ENCODE measurements at places on chromosomes 6 and 20. TPM values are rescaled to one million over a fixed set of nuclear protein-coding genes. Genes with fewer than 3 reads are reported as not detected.

HSPA12B gene
- total RNA-seq: 0.21 TPM

CNR1 gene
- 0.13 TPM for total RNA-seq

ELOVL4 gene
- total RNA-seq: 0.41 TPM

SEL1L2 gene
- total RNA-seq: not detected

NEDD9 gene
- total RNA-seq: 0.28 TPM

RBPJL gene
- 0.18 TPM for total RNA-seq

CDH26 gene
- 0.46 TPM for total RNA-seq

TTLL9 gene
- 2.1 TPM for total RNA-seq

MYB gene
- 1.3 TPM for total RNA-seq

GRM1 gene
- total RNA-seq: not detected

DDX39B gene
- 401 TPM for total RNA-seq

C6orf15 gene
- total RNA-seq: not detected

All from Panc1 (cell line).